ENCODE measurements at places on chromosomes 1 and 21.

- DNase-seq: no peak
These were observed 13.2 kb downstream of the SETD4 start for GRCh38 chr21:36047139-36047538.

DNA sequence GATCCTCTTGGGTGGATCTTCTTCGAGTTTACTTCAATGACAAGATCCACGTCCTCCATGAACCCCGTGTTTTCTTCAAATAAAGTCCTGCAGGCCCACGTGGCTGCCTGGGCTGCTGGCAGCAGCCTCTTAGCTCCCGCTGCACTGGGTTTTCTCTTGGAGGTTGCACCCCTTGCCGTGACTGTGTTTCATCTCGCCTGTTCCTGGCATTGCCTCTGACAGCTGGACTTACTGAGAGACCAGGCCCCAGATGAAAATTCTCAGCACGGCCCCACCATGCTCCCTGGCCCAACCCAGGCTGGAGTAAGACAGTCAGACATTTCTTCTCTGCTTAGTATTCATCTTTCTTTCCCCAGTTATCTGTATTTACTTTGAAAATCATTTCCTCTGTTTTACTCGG is 274.8 kb upstream of the RUNX1 start:
- DNase-seq: no peak

GRCh38 chr1:151145304-151146071 is 943 bp downstream of the SEMA6C start:
- no peak for DNase-seq

DNA sequence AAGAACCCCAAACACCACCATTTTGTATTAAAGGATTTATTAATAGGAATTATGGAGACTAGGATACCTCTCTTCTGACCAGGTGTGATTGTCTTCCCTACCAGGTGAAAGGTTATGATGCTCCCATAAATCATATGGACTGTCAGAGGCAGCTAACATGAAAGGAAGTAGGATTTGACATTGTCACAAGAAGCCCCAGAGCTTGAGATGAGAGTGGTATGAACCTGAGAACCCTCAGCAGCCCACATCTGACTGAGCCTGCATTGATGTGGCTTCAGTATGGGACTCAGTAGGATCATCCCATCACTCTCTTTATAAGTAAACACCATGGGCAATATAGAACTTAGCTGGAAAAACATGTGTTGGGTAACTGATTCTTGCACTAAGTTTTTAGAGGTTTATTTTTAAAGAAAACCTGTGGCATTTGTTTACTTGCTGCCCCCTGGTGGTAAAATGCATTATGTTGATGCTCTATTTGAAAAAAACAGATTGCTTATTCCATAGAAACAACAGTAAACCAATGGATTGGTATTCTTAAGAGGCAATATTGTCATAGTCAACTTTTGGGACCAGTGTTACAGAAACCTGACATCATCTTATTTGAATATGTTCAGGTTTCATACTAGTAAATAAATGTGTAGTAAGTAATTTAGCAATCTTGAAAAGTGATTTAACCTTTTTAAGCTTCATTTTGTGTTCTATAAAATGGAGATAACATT is 16.6 kb upstream of the CACYBP start:
- DNase-seq: no peak

GRCh38 chr1:223670458-223671159 is 5.1 kb upstream of the CAPN8 start:
- DNase-seq: peak; percentile 7

DNA sequence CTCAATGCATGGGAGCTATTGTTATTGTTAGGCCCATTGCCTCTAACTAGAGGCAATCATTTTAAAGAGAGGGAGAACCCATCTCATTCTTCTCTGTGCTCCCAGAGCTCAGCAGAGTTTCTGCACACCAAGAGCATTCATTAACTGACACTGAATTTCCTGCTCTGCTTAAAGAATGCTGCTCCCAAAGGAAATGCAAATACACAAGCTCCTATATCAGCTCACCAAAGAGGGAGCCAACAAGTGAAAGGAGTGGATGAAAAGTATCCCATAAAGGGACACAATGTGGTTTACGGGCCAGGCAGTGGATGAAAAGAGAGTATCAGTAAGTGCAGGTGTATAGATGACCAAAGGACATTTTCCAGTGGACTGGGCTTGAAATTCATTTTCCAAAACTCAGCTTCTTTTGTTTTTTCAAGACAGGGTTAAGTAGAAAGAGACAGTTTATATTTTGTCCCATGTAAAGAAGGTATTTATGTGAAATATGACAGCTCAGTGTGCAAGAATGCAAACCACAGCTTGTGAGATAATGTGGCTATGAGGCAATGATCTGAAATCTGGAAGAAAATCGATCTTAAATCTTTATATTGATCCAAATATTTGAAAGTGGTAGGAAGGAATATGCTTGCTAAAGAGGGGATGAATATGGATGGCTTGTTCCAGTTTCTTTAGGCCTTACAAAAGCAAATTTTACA is 207.7 kb upstream of the CAMK1G start:
- peak; percentile 25 for DNase-seq

DNA sequence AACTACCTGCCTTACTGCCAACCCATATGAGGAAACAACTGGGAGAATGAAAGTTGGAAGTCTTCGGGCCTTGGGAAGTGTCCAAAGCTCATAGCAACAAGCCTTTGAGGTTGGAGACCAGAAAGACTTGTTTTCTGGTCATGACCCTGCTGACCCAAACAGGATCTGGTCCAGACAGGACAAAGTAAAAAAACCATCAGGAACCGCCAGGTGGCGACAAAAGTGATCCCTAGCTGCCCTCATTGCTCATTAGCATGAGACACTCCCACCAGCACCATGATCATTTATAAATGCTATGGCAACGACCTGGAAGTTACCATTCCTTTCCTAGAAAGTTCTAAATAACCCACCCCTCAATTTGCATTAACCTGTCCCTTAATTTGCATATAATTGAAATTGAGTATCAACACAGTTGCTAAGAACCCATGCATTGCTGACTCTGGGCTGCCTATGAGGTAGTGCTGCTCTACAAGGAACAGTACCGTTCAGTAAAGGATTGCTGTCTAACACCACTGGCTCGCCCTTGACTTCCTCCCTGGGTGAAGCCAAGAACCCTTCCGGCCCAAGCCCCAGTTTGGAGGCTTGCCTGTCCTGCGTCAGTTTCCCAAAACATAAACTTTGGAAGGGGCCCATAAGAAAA is 89.0 kb downstream of the URB2 start:
- no peak for DNase-seq

DNA sequence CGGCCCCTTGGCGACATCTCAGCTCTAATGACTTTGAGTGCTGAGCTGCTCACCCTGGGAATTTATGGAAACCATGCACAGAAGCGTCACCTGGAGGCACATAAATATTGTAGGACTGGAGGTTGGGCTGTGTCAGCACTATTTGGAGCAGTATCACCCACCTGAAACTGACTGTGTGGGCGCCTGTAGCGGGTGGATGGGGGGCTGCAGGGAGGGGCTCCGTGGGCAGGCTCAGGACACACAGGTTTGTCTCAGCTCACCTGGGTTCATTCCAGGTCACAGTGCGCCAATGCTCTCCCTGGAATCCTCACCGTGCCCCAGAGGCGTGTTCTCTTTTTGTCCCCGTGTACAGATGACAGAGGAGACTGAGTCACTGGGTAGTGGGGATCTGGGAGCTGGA is 74.8 kb upstream of the ACTL8 start:
- no peak for DNase-seq

GRCh38 chr1:50620680-50621329 is 197.6 kb upstream of the DMRTA2 start:
- DNase-seq: no peak

- no peak for DNase-seq
These were observed 24.4 kb downstream of the ADAM30 start for GRCh38 chr1:119871881-119872280.

DNA sequence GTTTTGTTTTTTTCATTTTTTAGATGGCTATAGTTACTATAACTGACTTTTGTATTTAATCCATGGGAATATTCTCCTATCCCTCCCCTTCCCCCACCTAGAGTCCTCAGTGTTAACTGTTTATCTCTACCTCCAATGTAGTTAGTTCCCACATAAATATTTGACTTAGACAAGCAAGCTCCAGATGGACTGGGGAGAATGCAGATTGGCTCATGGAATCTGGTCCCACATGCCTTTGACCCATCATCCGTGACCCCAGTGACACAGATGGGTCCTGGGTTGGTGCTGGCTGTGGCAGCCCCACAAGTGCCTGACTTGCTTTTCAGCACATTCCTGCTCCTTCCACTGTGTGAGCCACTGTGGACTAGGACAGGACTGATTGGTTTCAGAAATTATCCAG is 41.8 kb downstream of the ATP2B4 start:
- DNase-seq: no peak

DNA sequence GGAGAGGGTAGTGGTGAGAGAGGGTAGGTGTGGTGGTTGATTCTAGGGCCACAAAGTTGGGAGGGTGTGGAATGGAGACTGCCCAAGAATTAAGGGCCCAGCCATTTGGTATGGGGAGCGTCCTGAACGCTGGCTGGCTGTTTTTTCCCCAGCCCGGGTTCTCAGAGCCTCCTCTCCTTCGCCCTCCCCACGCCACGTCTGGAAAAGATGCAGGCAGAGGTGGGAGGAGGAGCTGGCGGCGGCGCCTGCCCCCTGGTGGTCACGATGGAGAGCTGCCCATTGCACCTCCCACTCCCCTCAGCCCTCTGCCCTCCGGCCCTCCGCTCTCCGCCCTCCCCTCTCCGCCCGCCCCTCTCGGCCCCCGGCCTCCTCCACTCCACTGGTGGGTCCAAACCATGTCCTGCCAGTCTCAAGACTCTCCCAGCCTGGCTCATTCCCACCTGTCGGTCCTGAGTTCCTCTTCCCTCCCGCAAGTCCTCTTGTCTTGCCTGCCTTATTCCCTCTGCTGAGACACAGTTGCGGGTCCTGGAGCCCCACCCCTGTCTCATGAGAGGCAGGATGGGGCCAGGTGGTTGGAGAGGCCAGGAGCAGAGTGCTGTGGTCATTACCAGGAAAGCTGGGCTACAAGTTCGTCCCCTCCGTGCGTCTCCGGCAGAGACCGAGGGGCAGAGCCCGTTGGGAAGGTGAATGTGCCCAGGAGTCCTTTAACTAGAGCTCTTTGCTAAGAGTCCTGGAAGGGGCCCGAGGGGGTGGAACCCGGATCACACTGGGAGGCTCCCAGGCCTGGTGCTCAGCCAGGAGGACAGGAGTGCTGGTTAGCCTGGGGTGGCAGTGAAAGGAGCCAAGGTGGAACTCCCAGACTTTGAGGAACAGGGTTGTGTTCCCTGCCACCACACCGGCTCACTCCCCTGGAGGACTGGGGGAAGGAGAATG is 22.6 kb downstream of the ETNK2 start:
- DNase-seq: no peak

DNA sequence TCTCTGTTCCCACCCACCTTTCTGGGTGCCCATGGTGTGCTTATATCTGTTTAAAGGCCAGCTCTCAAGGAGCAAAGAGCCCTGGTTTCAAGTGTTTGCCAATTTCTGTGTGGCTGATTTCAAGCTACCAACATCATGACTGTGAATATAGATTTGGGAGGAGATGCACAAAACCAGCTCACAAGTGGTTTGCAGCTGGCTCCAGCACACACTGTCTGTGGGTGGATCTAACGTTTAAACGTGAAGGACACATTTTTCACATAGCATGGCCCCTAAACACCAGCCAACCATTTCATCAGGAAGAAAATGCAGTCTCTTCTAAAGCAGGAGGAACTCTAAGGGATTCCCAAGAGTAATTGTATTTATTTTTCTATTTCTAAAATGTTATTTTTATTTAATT is 65.2 kb downstream of the FCRL5 start:
- DNase-seq: no peak

DNA sequence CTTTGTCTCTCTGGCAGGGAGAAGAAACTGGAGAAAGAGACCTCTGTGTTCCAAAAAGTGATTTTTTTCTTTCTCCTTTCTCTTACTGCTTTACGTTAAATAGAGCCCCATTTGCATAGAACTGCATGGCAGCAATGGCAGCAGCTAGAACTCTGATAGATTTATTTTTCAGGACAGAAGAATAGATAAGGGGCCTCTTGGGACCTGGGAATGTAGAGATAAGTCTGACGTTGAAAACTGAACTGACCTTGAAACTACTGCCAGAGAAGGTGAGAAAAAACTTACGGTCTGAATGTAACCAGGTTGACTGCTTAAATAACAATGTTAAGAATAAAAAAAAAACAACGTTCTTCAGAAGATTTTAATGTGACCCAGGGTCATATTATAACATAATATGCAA is 25.4 kb upstream of the B3GALT5 start:
- no peak for DNase-seq

- no peak for DNase-seq
These were observed 89.4 kb downstream of the LPAR3 start for GRCh38 chr1:84803604-84804003.

DNA sequence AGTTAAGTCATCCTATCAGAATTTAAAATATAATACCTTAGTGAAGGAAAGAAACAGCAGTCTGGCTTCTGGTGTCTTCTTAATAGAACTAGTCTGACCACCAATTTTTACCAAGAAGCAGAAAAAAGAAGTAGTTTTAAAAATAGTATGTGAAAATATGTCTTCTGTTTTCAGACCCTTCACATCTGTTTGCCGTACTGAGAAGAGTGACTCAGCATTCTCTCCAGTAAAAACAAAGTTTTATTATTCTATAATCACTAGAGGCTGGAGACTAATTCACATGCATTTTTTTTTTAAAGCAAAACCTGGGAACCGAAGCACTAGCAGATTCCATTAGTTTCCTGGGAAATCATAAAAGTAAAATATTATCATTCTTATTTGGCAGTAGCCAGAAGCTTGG is 163.8 kb downstream of the COL24A1 start:
- peak; percentile 36 for DNase-seq

GRCh38 chr1:2204415-2205190 is 10.0 kb upstream of the FAAP20 start:
- no peak for DNase-seq

DNA sequence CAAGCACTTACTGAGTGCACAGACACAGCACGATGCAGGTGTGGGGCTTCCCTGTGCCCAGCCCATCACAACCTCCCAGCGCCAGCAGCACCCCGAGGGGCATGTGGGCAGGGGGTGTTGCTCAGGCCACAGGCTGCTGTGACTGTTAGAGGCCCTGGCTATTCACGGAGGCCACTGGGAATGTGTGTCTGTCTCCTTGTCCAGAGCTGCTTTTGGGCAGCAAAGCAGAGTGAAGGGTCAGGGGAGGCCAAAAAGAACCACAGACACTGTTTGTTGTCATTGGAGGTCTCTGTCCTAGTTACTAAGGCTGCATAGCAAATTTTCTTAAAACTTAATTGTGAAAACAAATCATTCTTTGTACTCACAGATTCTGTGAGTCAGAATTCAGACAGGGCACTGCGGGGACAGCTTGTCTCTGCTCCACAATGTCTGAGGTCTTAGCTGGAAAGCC is 49.6 kb downstream of the TNFRSF8 start:
- no peak for DNase-seq

DNA sequence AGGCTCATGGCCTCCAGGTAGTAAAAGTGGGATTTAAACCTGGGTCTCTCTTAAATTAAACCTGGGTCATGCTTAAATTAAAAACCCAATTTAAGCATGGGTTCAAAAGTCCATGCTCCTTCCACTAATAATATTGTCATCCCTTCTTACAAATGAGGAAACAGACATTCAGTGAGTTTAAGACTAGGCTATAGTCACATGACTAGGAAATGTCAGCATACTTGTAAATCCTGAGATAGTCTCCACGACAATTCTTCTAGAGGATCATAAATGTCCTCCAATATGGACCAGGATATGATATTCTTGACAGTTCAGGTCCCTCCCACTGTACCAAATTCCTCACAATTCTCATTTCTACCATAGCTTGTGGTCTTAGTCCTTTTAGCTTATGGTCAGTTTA is 10.5 kb upstream of the IGFN1 start:
- DNase-seq: no peak
